Activated gamma-delta T cell treated with Interleukin-2 at 50 U/mL for 16 hours (primary cell): ENCODE measurements at places on chromosomes 3 and 15.
A peak's percentile ranks its signal among the peaks of the same experiment; 100 is the strongest.

- no peak for DNase-seq
Observed at GRCh38 chr15:39248204-39248603, 332.7 kb upstream of the THBS1 start.

DNA sequence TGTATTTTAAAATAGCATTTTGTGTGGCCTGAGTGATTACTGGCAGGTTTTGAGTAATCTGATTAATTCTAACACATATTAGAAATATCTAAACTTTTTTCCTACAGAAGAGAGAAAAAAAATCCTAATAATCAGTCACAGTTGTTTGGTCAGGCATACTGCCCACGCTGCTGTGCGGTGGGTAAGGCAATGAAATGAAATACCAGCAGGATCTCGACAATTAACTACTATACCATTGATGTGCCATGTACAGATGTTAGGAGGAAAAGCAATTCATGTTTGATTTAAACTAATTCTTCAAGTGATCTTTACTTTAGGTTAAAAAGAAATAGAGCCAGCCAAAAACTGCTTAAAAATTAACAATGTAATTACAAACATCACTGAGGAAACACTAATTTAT lies 5.2 kb downstream of the GRAMD2A start:
- no peak for DNase-seq

DNA sequence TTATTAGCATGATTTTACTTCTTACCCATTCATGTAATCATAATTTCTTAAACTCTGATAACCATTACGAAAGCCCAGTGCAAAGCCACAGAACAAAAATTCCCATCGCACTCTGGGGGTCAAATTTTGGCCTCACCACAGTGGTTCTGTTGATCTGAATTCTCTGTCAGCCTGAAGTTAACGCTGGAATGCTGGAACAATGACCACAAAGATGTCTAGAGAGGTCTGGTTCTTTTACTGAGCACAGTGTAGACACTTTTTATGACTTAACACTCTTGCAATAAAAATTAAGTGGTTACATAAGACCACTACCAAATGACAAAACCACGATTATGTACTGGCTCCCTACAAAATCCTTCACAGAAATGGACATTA lies 94.7 kb downstream of the PDZRN3 start:
- no peak for DNase-seq

DNA sequence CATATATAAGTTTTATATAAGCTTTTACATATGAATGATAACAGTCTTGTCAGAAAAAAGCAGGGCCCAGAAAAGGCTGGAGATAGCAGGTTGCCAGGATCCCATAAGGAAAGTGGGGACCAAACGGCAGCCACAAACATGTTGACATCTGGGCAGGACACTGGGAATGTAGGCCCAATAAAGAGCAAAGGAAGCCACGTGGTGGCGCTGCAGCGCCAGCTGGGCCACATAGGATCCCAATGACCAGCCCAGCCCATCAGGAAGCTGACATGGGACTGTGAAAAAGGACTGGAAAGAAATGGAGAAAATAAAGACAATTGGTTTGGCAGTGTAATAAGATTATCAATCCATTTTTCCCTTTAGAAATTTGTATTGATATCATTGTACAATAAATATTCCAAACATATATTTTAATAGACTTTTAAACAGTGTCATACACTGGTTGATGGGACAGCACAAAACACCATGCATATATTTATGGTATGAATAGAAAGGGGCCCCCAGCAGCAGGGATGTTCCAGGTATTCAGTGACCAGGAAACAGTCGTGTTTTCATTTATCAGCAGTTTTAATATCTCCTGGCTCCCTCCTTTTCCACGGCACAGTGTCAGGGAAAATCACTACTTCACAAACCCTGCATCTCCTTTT lies 89.0 kb upstream of the STRIT1 start:
- no peak for DNase-seq

DNA sequence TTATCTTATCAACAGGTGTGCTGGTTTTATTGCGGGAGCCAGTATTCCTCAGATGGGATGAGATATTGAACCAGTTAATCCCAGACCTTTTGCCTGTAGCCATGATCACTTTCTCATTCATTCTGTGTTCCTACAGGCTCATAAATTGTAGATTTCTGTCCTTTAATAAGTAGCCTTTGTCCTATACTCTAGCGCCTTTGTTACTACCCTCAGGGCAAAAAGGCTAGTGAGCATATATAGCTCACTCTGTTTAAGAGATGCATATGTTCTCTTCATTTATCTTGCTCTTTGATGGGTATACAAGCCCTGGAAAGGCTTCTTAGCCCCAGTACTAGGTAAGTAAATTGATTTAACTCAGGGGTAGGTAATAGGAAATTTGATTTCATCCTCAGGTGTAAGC lies 95.1 kb downstream of the OXSM start:
- DNase-seq: no peak

DNA sequence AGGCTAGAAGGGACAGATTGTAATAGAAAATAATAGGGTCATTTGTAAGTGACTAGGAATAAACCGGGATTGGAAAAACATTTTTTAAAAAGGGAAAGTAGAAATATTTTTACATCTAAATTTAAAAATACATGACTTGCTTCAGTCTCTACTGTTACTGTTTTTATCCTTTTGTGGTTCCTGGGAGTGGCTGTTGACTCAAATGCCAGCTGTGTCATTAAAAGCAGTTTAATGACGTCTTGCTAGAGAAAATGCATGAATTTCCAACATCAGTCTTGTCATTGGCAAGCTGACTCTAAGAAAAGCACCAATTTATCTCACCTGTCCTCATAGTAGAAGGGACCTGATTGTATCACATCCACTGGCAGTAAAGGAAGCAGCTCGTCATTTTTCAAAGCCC lies 16.7 kb upstream of the LCMT2 start:
- no peak for DNase-seq

GRCh38 chr3:169929830-169930519 lies 18.6 kb downstream of the SAMD7 start:
- DNase-seq: no peak

GRCh38 chr3:13405614-13406013 lies 14.5 kb downstream of the NUP210 start:
- no peak for DNase-seq

DNA sequence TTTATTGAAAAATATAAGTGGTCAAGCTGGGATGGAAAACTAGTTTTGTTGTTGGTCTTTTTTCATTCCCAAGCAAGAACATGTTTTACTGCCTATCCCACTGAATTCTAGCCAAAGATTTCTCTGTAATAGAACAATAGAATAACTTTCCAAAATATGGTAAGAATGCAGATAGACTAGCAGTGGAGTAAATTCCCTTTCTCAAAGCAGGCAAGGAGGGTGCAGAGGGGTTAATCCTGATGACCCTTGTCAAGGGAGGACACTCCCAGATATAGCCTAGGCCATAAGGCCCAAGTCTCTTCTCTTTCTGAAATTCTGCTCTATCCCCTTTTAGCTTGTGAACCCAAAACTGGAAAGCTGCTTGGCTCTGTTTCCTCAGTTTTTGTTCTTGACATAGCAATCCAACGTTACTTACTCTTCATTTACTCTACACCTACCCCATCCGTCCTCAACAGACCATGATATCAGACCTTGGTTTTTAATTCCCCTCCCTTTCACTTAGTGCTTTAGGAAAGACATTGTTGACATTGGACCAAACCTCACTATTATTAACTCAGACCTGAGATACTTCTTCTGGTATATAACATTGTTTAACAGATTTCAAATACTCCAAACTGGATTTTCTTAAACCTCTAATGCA lies 453.6 kb upstream of the THBS1 start:
- no peak for DNase-seq

DNA sequence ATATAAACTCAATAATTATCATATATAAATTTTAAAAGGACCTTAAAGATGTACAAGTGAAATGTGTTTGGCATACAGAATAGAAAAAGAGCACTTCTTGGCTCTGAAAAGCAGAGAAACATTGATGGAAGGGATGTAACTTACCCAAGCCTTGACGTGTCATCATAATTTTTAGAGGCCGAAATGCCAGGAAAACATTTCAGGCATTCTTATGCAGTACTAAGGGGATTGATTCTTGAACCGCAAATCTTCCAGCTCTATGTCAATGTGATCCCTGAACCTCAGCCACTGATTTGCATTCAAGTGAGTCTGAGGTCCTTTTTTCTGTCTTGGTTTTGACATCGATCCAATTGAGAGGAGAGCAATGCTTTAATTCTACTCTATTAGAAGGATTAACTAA lies 97.8 kb downstream of the CLDN1 start:
- DNase-seq: no peak

- no peak for DNase-seq
Observed at GRCh38 chr3:74314696-74315095, 299.8 kb downstream of the CNTN3 start.

DNA sequence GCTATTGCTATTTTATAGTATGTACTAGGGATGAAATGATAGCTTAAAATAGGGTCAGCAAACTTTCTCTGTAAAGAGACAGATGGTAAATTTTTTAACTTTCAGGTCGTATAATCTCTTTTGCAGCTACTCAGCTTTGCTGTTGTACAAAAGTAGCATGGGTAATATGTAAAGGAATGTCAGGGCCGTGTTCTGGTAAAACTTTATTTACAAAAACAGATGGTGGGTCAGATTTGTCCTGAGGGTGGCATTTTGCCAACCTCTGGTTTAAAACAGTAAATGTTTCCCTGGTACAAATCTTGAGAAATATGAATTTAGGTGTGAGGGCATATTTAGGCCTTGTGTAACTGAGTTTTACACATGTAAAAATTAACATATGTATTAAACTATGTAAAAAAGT lies 18.6 kb downstream of the NMD3 start:
- DNase-seq: no peak

- DNase-seq: no peak
Observed at GRCh38 chr15:101107625-101108460, 144.0 kb downstream of the CHSY1 start.

DNA sequence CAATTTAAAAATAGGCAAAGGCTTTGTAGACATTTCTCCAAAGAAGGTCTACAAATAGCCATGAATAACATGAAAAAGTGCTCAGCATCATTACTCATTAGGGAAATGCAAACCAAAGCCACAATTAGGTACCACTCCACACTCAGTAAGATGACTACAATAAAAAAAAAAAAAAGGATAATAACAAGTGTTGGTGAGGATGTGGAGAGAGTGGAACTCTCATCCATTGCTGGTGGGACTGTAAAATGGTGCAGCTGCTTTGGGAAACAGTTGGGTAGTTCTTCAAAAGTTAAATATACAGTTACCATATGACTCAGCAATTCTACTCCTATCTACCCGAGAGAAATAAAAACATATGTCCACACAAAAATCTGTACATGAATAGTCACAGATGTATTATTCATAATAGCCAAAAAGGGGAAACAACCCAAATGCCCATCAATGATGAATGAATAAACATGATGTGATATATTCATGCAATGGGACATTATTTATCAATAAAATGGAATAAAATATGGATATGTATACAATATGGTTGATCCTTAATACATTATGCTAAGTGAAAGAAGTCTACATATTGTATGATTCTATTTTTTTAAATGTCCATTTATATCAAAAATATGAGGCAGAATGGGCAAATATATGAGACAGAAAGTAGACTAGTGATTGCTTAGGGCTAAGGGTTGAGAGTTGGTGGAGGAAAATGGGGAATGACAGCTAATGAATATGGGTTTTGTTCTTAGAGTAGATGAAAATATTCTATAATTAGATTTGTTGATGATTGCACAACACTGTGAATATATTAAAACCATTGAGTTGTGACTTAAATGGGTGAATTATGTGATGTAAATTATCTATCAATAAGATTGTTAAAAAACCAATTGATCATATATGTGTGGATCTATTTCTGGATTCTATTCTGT lies 66.1 kb upstream of the SMAD3 start:
- DNase-seq: no peak

DNA sequence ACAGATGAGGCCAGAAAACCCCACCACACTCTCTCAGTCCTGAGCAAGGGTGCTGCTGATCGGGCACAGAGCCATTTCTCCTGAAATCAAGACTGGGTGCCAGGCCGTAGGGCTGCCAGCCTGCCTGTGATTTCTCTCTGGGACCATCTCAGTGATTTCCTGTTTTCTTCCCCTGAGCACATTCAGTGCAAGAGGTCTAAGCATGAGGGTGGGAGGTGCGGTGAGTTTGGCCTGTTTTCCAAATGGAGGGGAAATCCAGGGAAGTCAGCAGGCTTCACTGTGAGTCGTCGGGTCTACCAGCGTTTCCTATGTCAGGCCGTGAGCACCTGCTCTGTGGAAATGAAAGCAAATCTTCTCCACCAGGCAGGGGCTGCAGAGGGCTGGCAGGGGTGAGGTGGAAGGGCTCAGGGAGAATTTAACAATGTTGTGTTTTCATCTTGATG lies 82.3 kb downstream of the ST6GAL1 start:
- DNase-seq: peak; percentile 50

DNA sequence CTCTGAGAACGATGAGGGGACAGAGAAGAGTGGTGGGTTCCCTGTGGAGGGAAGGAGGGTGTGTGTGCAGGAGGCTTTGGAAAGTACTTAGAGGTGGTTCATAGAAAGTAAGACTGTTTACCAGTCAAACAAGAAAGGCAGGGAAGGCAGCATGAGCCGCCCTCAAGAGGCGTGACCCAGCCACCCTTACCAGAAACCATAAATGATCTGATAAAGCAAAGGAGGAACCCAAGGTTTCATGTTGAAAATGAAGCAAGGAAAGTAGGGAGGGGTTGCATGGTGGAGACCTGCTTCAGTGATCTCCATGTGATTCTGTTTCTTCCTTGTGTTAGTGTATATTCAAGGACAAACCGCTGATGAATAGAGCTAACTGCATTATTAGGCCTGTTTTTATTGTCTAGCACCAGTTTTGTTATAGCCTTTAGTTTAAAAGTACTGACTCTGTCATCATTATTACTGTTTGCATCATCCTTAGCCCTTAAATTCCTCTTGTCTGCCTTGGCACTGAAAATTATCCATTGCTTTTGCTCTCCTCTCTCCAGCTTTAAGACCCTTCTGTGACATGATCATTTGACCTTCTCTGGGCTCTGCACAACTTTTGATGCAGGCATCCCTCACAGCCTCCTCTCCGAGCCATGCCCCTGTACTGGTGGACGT lies 96.1 kb downstream of the STAC start:
- no peak for DNase-seq

DNA sequence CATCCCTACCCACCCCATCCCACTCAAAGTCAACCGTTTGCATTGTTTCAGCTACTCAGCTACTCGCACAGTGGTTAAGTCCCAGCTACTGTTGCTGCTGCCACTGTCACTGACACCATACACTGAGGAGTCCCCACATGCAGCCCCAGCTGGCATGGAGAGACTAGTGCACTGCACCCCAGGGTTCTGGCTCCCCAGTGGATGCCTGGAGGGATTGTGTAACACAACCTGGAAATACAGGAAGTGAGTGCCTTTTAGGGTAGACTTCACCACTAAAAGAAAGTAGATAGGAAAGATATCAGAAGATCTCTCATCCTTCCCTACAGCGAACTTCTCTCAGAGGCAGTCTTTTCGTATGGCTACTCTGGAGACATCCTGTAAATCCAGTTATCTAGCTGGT lies 169.2 kb upstream of the STRIT1 start:
- DNase-seq: no peak
